Right renal pelvis (tissue), 4 donors: ENCODE measurements at places on chromosomes 4 and X. TPM values are rescaled to one million over a fixed set of nuclear protein-coding genes. Genes with fewer than 3 reads are reported as not detected.

Gene ADGRG4
- polyA plus RNA-seq, result not detected

Gene SMS
- polyA plus RNA-seq, result 175 TPM

Gene SPOCK3
- 9.2 TPM for polyA plus RNA-seq

Gene POLR2B
- 112 TPM for polyA plus RNA-seq

Gene UPF3B
- 29.3 TPM for polyA plus RNA-seq

Gene GPR78
- 0.55 TPM for polyA plus RNA-seq

Gene GUF1
- 25.9 TPM for polyA plus RNA-seq

Gene RNF212
- polyA plus RNA-seq, result 10.8 TPM

Gene TMEM271
- polyA plus RNA-seq, result not detected

Gene CT45A5
- polyA plus RNA-seq, result not detected

- no peak for DNase-seq
Observed at GRCh38 chr4:76883147-76883546, 14.8 kb downstream of the SOWAHB start.

DNA sequence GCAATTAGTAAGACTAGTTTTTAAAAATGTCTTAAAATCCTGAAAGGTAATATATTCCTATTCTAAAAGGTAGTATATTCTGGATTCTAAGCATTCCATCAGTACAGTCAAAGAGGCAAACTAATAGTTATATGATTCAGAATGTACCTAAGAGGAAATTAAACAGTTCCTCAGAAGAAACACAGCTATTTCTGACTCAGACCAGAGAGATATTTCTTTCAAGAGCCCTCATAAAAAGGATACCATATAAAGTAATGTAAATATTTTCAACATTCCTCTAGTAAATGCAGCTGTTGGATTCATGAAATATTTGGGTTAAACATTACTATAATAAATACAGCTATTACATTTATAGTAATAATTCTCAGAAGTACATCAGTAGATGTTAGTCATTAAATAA lies 358.3 kb downstream of the MAGEB5 start:
- no peak for DNase-seq

- no peak for DNase-seq
Observed at GRCh38 chr4:155543126-155543765, 123.4 kb upstream of the GUCY1A1 start.

- DNase-seq, result no peak
Observed at GRCh38 chr4:151114986-151115385, 15.6 kb downstream of the RPS3A start.

DNA sequence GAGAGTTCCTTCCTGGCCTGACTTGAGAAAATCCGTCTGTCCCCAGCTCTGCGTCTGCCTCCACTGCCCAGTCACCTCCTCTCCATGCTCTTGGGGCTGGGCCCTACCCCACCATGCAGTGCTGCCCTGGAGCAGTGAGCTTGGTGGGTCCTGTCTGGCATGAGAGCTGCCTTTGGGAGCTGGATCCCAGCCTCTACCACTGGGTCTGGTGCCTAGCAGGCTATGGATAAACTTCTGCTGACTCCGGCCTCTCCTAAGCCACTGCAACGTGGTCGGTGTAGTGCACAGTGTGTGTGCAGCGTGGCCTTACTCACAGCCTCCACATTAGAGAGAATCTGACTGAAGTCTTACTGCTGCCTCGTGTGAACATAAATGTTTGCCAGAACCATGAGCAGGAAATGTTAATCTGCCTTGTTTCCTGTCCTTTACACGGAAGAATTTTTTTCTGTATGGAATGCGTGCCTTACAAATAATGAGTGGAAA lies 47.6 kb downstream of the HTT start:
- DNase-seq, result no peak

DNA sequence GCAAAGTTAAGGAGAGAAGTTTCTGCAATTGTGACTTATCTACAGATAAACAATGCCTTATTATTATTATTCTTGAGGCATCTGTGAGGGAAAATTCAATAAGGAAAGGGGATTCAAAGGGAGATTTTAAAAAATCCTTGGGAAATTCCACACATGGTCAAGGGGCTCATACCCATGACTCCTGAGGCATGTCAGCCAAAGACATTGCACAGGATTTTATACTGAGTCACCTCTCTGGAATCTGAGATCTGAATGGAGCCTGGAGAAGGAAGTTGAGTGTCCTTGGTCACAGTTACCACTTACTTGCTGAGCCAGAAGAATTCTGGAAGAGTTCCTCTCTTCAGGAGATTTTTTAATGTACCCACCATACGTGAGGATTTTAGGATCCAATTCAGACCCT lies 14.4 kb upstream of the CXCL8 start:
- no peak for DNase-seq

DNA sequence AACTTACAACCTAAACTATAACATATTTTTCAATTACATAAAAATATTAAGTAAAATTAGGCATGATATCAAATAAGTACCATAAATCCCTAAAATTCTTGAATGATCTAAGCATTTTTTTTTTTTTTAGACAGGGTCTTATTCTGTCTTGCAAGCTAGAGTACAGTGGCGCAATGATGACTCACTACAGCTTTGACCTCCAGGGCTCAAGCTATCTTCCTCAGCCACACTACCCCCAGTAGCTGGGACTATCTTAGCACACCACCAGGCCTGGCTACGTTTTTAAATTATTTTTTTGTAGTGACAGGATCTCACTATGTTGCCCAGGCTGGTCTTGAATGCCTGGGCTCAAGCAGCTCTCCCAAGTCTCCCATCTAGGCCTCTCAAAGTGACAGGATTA lies 1042.3 kb downstream of the FSTL5 start:
- no peak for DNase-seq

- no peak for DNase-seq
Observed at GRCh38 chrX:38060331-38060878, 54.1 kb downstream of the SYTL5 start.

- DNase-seq, result no peak
Observed at GRCh38 chr4:58477950-58478349, 1367.8 kb upstream of the IGFBP7 start.

GRCh38 chr4:100511896-100512295 lies 5.9 kb downstream of the EMCN start:
- DNase-seq, result no peak

DNA sequence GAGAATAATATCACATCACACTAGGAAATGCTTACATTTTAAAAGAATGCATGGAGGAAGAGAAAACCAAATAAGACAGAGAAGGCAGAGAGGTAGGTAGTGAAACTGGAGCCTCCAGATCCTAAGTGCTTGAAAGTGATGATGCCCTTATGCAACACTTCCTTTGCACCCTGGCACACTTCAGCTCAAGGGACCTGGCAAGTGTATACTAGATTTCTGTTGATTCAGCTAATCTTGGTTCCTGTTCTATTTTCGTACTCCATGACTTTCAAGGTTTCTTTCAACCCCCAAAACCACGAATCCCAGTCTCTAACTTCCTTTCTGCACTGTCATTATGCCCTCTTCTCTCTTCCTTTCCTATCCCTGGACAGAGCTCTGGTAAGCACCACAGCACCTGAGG lies 36.9 kb upstream of the SH3KBP1 start:
- DNase-seq, result no peak

DNA sequence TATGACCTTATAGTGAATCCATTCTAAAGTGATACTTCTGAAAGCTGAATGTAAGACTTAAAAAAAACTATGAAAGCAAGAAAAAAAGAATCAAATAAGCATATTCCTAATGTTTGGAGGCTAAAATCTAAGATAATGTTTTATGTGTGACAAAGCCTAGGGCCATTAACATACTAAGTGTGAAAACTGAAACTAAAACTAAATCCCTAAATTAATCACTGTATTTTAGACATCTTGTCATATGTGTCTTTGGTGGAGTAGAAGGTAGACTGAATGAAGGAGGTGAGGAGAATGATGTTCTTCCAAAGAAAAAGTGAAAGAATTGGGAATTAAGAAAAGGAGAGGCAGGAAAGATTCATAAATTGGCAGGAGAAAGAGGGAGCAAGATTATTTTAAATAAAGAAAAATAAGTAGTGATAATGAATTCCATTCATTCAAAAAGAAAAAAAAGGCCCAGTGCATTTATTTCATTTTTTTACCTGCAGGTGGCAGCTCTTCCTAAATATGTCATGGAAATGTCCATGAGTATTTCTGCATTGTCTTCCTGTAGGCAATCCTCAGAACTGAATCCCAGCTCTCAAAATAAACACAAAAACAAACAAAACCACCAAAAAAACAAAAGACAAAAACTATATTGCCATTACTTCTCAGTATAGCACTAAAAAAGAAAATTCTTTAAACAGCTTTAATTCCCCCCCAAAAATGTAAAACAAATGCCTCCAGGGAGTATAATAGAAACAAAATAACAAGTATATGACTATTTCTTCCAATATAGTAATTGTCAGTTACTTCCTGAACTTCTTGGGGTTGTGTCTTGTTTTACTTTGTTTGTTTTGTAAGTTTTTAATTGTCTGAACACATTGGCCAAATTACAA lies 17.0 kb upstream of the AP1AR start:
- no peak for DNase-seq

GRCh38 chr4:28665306-28665705 lies 1804.7 kb downstream of the STIM2 start:
- DNase-seq, result no peak

DNA sequence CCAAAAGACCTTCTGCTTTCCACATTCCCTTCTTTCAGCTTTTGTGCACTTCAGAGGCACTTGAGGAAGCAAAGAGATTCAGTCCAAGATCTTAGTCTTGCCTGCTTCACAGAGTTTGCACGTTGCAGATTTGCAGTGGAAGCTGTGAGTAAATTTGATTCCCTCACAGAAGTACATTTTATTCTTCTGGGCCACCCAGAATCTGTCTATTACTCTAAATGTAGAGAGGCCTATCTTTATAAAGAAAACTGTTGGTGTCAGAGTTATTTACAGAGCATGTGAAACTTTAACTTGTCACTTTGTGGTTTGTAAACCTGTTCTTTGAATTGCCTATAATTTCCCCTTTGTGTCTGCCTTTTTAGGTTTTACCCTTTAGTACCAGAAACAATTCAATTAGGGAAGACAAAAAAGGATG lies 15.5 kb downstream of the SPRY1 start:
- DNase-seq, result no peak

GRCh38 chr4:125944966-125945365 lies 630.2 kb downstream of the FAT4 start:
- DNase-seq, result no peak

DNA sequence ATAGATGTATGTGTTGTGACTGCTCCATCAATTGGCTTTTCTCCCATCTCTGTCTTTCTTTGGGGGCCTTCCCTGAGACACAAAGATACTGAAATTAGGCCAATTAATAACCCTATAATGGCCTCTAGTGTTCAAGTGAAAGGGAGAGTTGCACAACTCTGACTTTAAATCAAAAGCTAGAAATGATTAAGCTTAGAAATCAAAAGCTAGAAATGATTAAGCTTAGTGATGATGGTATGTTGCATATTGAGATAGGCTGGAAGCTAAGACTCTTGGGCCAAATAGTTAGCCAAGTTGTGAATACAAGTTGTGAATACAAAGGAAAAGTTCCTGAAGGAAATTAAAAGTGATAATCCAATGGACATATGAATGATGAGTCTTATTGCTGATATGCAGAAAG lies 452.9 kb upstream of the AGA start:
- no peak for DNase-seq

DNA sequence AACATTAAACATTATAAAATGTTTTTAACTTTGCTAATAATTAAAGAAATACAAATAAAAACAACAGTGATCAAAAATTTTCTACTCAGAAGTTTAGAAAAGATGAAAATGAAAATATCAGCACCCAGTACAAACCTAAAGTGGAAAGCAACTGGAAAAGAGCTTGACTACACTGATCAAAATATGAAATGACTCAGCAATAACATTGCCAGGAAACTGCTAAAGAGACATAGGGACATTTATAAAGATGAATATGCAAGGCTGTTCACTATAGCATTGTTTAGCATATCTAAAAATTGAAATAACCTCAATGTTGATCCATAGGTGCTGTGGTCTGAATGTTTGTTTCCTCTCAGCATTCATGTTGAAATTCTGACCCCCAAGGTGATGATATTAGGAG lies 88.5 kb upstream of the NOCT start:
- no peak for DNase-seq

DNA sequence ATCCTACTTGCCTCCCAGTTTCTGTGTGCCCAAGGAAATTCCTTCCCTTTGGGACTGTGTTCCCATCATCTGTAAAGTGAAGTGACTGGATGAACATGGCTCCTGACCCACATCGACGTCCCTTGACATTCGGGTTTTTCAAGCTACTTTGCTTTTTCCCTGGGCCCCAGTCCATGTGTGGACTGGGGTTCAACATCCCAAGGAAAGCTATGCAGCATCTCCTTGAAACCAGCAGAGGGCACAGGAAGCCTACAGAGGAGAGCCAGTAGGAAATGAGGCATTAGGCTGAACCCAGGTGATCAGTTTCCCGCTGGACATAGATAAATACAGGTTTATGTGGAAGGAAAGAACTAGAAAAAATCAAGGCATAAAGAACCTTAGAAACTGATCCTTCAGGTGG lies 145.1 kb upstream of the ARHGEF9 start:
- no peak for DNase-seq

- DNase-seq, result no peak
Observed at GRCh38 chr4:182066037-182066436, 177.2 kb upstream of the TENM3 start.

DNA sequence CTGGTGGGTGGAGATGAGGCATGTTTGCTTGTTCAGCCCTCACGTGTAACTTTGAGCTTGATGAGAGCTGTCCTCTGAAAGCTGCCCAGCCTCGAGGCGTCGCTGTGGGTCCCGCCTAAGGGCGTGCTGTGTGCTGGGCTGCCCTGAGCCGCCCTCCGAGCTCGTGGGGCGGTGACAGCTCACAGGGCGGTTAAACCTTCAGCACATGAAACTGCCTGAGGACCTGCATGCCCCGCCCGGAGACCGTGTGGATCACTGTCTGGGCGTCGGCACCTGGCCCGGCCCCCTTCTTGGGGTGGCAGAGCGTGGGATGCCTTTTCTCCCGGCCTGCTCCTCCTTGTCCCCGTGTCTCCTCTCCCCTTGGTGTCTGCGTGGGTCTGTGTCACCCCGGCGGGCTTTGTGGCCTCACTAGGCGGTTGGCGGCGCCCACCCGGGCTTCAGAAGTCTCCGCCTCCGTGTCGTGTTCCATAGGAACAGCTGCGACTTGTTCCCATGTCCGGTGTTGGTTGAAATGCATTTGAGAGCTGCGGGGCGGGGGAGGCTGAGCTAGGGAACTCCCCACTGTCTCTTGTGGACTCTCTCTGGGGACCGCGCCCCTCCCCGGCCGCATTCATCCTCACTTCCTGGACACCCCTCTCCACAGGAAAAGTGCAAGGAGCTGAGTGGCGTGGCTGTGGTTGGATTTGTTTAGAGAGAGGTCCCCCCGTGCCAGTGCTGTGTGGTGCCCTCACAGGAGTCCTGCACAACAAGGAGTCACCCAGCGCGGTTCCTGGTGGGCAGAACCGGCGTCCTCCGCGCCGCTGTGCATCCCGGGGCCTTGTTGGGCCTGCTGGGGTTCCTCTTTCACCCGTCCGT lies 6.8 kb downstream of the AKAP17A start:
- DNase-seq, result no peak

DNA sequence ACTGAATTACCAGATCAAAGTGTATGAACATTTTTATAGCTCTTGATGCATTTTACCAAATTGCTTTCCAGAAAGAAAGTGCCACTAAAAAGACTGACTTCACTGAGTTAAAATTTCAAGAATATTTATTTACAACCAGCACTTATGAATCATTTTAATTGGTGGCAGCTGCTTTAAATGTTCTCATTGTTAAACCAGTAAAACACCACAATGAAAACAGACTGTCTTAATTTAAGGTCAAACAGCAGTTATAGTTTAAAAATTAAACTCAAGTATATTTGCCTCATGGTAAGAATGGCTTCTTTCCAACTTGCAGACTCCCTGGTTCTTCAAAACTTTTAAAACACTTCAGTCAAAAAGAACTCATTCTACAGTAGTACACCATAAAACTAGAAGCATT lies 36.9 kb downstream of the AMMECR1 start:
- peak; percentile 12 for DNase-seq
